ENCODE measurements at places on chromosomes 2 and 18. TPM values are rescaled to one million over a fixed set of nuclear protein-coding genes. Genes with fewer than 3 reads are reported as not detected.

Gene CYP20A1
- 47.1 TPM for total RNA-seq

Gene TEKT4
- total RNA-seq, result not detected

Gene DPYSL5
- not detected for total RNA-seq

Gene STPG4
- 0.58 TPM for total RNA-seq

Gene AQP12A
- not detected for total RNA-seq

Gene HJURP
- total RNA-seq, result 0.44 TPM

Gene WDR35
- total RNA-seq, result 5.7 TPM

Gene EN1
- total RNA-seq, result not detected

Gene STARD6
- total RNA-seq, result not detected

Gene FOXI3
- total RNA-seq, result not detected

Gene CCDC102B
- total RNA-seq, result 4.9 TPM

Gene RAB6C
- total RNA-seq, result not detected
